ENCODE measurements at places on chromosomes 5 and 9.

DNA sequence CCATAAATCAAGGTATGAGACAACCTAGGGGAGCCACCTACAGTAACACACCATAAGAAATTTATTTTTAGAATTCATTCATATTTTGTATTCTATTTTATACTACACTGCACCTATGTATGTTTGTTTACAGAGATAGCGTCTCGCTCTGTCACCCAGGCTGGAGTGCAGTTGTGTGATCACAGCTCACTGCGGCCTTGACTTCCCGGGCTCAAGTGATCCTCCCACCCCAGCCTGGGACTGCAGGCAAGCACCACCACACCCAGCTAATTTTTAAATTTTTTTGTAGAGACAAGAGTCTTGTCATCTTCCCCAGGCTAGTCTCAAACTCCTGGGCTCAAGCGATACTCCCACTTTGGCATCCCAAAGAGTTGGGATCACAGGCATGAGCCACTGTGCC is 25.4 kb downstream of the MAPKAP1 start:
- no peak for DNase-seq

DNA sequence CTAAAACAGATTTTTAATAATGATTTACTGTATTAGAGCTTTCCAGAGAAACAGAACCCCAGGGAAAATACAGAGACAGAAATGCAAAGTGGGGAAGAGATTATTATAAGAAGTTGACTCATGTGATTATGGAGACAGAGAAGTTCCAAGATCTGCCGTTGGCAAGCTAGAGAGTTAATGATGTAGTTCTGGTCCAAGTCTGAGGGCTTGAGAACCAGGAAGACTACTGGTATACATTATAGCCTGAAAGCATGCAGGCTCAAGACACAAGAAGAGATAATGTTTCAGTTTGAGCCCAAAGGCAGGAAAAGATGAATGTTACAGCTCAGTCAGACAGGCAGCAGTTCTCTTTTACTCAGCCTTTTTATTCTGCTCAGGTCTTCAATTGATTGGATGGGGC is 98.8 kb upstream of the NFIL3 start:
- no peak for DNase-seq

DNA sequence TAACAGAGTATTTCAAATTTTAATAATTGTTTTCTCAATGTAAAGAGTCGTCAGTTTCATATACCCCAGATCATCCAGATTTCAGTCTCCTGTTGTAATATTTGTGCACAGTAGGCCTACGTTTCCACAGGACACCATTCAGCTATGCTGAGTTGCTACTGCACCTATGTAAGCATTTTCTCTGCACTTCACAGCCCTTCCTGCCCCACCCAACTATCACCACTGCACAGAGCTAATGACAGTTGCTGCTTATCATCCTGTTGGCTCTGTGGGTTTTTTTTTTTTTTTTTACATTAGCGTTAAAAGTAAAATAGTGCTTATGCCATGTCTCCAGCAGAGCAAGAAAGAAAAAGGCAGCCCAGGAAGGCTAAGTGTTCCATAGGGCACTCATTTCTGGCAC is 5.9 kb upstream of the PRKACG start:
- no peak for DNase-seq

- DNase-seq: no peak
Measured at GRCh38 chr5:80625230-80625629, 29.2 kb upstream of the MSH3 start.

- DNase-seq: no peak
Measured at GRCh38 chr9:122286764-122287163, 22.1 kb downstream of the MRRF start.

DNA sequence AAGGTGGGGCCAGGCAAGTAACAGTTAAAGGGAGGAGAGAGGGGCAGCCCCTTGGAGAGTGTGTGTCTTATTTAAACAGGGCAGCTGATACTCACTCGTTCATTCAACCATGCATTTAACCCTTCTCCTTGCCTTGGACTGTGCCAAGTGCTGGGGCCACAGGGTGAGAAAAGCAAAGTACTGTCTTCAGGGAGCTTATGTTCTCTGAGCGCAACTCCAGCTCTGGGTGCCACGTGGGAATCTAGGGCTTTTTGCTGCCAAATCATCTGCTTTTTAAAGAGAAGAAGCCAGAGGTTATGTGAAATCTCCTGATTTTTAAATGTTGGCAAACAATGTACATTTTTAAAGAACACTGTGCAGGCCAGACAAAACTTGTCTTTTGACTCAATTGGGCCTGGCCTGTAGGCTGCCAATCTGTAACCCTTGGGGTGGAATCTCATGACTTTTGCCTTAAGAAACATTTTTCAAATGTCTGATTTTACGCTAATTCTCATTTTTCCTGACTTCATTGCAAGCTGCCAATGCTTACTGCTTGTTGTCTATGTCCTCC is 157.8 kb downstream of the NTRK2 start:
- no peak for DNase-seq

GRCh38 chr9:109926421-109926869 is 146.4 kb downstream of the PALM2AKAP2 start:
- DNase-seq: no peak

DNA sequence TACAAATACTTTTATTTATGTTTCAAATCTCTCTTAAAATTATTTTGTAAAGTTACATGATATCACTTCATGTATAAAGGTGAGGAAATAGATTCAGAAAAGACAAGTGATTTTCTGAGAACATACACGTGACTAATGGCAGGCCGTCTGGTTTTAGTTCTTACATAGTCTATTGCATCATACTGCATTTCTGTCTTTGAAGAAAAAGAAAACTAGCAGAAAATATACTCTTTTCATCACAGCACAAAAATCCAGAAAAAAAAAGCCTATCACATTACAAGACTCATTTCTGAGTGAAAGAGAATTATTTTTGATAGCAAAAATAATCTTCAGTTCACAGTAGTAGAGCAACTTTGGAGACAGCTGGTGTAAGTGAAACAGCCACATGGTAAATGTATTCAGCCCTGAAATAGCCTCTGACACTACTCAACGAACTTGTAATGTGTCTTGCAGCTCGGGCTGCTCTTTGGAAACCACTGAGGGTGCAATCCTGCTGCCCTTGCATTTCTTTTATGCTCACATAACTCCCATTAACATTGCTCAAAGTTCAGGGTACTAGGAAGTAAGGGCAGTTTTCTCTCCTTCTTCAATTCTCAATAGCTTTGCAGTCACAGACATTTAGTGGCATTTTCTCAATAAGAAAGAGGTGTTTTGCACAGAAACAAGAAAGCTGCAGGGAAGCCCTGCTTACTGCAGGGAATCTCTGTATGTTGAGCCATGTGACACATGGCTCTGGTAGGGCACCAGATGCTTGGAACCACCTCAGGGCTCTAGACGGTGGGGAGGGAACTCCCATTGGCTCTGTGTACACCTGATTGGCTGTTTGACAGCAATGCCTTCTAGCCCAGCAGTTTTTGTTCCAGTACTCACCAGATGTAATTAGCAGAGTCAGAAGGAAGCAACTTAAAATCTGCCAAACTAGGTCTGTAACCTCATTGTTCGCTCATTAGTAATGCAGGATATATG is 845.3 kb upstream of the PTPRD start:
- DNase-seq: no peak

DNA sequence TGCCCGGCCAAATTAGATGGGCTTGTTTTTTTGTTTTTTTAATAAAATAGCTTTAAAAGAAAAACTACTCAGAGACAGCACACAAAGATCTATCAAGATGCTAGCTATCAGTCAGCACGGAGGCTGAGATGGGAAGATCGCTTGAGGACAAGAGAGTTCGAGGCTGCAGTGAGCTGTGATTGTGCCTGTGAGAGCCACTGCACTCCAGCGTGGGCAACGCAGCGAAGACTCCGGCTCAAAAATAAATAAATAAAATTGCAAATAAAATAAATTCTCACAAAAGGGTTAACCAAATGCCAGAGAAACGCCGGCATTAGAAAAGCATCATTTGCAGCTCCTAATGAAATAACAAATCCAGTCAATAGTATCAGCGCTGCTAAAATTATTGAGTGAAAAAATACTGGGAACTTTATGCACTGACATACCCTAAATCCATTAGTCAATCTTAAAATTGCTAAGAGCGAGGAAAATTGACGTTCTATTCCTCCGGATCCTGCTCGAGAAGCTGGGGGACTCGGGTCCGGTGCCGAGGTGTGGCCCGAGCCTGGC is 681 bp downstream of the CPLANE1 start:
- no peak for DNase-seq

DNA sequence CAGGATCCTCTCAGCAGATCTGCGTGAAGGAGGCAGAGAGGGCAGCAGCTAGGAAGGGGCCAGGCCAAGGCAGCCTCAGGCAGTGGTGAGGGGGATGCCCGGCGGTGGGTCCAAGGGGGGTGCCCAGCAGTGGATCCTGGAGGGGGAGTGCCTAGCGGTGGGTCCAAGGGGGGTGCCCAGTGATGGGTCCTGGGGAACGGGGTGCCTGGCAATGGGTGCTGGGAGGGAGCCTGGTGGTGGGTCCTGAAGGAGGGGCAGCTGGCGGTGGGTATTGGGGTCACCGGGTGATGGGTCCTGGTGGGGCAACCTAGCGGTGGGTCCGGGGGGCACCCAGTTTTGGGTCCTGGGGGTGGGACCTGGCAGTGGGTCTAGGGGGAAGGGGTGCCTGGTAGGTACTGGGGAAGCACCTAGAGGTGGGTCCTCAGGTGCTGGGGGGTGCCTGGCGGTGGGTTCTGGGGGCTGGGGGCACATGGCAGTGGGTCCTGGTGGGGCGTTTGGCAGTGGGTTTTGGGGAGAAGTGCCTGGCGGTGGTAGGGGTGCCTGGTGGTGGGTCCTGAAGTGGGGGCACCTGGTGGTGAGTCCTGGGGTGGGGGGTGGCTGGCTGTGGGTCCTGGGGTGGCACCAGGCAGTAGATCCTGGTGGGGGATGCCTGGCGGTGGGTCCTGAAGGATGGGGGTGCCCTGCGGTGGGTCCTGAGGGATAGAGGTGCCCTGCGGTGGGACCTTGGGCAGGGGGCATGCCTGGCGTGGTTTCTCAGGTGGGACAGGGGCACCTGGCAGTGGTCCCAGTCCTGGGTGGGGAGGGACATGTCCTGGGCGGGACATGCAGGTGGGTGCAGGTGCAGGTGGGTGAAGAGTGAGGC is 1.9 kb downstream of the LRRC14B start:
- no peak for DNase-seq

GRCh38 chr9:7546261-7546660 is 253.3 kb downstream of the DMAC1 start:
- no peak for DNase-seq

- DNase-seq: no peak
Measured at GRCh38 chr5:157359356-157360055, 93.6 kb downstream of the CYFIP2 start.

GRCh38 chr5:62152394-62153087 is 153.5 kb upstream of the KIF2A start:
- DNase-seq: no peak

DNA sequence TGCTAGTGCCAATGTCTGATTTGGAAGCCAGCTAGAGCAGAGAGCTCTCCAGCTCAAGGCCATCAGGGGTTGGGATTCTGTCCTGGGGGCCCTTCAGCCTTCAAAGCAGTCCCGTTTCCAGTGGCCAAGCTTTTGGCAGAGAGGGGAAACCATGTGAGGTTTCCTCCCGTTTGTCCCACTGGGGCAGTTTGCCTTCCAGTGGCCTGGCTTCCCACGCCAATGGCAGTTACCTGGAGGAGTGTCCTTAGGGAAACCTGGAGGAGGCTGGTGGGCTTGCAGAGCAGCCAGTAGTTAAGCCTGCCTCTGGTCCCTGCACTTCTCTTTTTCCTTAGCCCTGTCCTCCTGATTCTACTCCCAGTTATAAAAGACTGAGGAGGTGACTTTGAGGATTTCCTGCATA is 37.7 kb downstream of the FGD3 start:
- no peak for DNase-seq

GRCh38 chr5:16913187-16914107 is 22.6 kb downstream of the MYO10 start:
- no peak for DNase-seq

DNA sequence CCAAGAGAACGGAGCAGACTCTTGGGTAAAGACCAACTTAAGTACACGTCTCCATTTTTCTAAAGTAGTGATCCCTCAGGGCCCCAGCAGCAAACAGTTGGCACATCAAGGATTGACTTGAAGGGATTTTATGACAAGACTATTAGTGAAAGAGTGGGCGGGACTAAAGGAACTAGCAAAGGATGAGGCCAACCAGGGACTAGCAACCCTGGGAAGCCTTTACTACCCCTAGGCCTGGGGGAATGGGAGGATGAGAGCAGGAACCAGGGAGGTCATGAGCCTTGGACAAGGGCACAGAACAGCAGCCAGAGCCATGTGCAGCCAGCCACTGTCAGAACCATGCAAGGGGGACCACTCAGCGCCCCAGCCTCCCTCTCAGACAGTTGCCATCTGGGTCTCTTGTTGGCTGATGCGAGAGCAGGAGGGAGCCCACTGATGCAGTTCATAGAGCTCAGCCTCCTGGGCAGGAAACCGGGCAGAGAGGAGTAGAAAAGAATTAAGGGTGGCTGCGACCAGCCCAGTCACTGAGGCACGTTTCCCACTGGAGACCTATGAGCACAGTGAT is 28.1 kb downstream of the TGFBI start:
- DNase-seq: no peak

DNA sequence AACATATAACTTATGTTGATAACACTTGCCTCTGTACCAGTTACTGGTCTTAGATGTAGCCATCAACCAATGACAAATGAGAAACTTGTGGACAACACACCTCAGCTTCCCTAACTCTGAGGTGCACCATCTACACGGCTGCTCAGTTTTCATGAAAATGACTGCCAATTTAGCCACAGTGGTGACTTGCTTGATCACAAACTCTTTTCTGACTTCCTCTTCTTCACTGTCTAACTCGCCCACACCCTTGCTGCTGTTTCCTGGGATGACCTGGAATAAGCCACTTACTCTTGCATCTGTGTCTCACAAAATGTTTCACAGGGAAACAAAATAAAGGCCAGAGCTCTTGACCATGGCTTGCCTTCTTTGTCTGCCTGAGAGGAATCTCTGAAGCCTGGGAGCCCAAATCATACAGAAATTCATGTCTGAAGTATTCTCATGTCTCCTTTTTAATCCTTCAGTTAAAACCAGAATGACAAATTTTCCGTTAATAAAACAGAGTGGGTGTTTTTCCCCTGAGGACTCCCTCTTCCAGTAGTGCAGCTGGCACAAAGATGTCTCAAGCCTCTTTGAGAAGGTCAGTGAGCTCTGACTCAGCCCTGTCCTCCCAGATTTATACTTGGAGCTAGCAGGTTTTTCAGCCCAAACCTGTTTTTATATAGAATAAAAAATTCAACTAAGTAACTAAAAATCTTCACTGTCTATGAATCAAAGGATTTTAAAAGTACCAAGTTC is 126.5 kb upstream of the PAM start:
- no peak for DNase-seq

DNA sequence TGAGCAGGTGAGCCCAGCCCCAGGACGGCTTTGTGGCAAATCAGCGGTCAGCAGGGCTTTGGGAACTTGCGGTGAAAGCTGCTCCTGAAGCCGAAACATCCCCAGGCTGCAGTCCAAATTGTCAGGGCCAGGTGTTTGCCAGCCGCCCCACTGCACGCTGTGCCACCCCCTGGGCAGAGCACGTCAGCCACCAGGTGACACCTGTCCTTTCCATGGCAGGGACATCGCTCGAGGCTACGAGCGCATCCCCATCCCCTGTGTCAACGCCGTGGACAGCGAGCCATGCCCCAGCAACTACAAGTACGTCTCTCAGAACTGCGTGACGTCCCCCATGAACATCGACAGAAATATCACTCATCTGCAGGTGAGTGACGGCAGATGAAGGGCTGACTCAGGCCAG is 64.4 kb upstream of the CACNA1B start:
- DNase-seq: no peak

Data from stimulated activated CD4-positive, alpha-beta T cell treated with anti-CD3 and anti-CD28 coated beads, Interleukin-12 subunit alpha, Interleukin-12 subunit beta, amount 100 ng/mL, for 24 hours (primary cell).